Mesothelial cell of epicardium (in vitro differentiated cells): ENCODE measurements at places on chromosomes 12 and 14.
A peak's percentile ranks its signal among the peaks of the same experiment; 100 is the strongest.

DNA sequence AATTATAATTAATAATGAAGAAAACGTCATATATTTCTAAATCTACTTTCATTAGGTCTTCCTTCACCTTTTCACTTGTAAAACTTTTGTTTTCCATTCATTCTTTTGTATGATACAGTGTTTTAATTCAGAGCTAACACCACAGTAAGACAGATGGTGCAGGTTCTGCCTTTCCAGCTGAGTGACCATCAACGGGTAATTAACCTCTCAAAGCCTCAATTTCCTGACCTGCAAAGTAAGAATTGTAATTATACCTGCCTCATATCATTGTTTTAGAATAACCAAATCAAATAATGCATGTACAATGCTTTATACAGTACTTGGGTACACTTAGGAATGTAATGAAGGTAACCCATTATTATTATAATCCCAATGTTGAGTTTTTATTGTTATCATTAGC is 157.6 kb downstream of the FOXA1 start:
- no peak for DNase-seq

GRCh38 chr12:62103748-62104147 is 156.5 kb upstream of the USP15 start:
- DNase-seq: no peak

GRCh38 chr12:62191491-62192179 is 68.6 kb upstream of the USP15 start:
- DNase-seq: peak; percentile 39

- no peak for DNase-seq
Measured at GRCh38 chr12:75360920-75361319, 26.4 kb downstream of the GLIPR1L1 start.

- no peak for DNase-seq
Measured at GRCh38 chr12:75933101-75933500, 98.5 kb downstream of the PHLDA1 start.

DNA sequence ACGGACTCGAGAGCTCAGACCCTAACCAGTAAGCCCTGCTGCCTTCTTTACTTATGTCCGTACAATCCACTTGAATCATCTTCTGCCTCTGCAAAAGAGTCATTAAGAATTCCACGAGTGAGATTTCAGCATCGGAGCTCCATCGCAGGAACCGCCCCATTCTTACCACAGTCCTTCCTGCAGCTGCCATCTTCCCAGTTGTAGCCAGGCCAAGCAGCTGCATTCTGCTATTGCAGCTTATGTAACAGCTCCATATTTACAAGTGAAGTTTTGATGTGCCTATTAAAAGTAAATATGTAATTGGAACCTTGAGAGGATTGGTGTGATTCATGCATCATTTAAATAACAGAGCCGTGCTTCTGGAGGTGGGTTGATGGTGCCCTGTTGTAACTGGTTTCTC is 157.4 kb downstream of the KICS2 start:
- no peak for DNase-seq

DNA sequence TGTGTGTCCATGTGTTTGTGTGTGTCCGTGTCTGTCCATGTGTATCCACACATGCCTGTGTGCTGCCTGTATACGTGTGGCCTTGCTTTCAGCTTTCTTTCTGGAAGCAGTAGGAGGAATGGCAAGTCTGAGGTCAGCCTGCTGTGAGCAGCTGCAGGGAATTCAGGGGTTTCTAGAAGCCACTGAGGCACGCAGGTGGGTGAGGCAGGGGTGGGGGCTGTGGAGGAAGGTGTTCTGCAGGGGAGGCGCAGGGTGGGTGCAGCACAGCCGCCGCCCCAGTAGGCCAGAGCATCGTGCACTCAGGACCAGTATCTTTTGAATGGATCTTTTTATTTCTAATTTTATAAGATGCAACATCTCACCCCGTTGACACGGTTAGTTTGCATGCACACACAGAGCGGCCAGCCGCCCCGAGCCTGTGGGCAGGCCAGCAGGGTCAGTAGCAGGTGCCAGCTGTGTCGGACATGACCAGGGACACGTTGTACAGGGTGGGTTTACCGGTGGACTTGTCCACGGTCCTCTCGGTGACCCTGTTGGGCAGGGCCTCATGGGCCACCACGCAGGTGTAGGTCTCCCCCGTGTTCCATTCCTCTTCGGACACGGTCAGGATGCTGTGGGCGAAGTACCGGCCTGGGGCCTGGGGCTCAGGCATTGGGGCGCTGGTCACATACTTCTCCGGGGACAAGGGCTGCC is 327.7 kb downstream of the TMEM121 start:
- DNase-seq: peak; percentile 20

DNA sequence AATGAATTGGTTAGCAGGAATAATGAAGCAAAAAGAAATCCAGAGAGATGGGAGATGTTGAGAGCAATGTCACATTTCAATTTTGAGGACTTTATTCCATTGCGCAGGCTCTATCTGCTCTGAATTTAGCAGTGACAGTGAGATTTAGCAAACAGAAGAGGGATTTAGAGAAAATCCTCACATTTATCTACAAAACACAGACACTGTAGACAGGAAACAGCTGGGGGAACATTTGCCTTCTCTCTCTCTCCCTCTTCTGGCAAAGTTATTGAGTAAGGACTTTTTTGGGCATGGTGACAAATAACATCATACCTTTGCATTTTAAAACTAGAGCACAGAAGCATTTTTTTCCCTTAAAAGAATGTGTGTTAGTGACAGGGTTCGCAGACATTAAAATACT is at the start of gene IGF1:
Gene IGF1, minus strand, starts transcription at position 158 of the 400 bp plus-strand sequence. CDS start 182 bp downstream, outside the sequence.
- DNase-seq: no peak

DNA sequence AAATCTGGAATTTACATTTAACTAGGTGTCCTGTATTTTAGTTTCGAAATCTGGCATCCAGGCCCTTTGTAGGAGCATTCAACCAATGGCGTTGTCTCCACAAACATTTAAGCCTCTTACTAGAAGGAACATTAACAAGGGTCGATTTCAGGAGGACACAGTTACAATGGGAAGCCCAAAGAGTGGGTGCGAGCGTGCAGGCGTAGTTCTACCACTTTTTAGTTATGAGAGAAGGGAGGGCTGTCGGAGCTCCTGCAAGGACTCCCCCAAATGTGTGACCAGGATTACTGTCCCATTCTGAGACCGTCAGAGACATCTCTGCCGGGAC is 365 bp upstream of the ABHD4 start:
- no peak for DNase-seq

- DNase-seq: no peak
Measured at GRCh38 chr12:113769305-113769704, 196.8 kb downstream of the RBM19 start.

DNA sequence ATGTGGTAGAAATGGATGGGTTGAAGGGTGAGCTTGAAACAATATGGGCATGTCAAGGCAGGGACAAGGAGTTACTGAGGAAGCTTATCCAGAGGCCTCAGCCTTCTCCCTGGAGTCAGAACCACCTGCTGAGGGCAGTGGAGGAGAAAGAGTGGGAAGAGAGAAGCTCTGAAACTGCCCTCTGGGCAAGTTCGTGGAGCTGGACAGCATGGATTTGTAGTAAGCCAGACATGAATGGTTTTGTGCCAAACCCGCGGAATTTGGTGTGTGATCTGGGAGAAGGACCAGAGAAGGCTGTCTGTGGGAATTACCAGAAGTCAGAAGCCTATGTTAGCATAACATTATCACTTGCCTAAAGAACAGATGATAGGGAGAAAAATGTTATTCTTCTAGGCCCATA is 164.8 kb downstream of the SLC41A2 start:
- no peak for DNase-seq

GRCh38 chr12:113221997-113222729 is 899 bp downstream of the TPCN1 start:
- DNase-seq: no peak

- no peak for DNase-seq
Measured at GRCh38 chr12:132228476-132229192, 84.4 kb downstream of the NOC4L start.

DNA sequence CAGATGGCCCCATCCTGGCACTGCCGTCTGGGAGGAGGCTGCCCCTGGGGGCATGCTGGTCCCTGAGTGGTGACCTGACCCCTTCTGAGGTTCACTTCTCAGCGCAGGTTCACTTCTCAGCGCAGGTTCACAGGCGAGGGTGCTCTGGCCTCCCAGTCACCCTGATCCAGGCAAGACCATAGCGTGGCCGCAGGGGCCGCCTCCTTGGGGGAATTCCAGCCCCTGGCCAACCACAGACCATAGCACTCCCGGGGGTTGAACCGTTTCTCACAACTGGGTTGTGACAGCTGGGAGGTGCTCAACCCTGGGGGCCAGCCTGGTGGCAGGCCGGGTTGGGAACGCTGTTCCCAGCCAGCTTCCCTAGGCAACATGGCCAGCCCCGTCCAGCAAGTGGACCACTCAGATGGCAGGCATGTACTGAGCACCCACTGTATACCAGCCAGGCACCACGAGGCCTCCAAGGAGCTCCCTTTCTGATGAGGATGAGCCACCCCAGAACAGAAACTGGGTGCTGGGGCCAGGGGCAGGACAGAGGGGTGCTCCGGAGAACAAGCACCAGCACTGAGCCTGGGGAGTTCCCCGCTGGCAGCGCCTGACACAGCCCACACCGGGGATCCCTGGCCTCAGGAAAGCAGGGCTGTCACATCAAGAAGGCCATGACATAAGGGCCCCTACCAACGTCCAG is 28.3 kb upstream of the ZFP36L1 start:
- DNase-seq: no peak

DNA sequence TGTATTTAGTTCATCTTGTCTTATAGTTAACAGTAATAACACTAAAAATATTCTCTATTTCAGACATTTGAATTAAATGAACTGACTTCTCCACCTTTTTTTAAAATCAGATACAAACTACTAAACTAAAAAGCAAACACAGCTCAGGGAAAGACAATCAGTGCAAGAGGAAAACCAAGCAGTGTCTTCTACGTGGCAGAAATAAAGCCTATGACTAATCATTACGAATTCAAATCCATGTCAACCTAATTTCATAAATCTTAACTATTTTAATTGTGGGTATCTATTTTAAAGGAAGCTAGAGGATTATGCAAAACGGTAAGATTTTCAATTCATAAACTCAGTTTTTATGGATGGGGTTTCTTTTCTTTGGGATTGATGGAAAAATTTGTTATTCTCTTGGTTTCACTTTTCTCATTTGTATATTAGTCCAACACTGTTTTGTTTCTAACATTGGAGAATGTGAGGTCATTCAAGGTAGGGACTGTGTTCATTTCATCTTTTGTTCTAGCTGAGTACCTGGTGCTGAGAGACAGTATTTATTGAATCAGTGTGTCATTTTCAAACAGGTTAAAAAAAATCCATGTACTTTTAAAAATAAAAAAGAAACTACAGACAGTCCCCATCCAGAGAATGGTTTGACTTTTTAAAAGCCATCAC is 12.8 kb upstream of the PALS1 start:
- DNase-seq: no peak

DNA sequence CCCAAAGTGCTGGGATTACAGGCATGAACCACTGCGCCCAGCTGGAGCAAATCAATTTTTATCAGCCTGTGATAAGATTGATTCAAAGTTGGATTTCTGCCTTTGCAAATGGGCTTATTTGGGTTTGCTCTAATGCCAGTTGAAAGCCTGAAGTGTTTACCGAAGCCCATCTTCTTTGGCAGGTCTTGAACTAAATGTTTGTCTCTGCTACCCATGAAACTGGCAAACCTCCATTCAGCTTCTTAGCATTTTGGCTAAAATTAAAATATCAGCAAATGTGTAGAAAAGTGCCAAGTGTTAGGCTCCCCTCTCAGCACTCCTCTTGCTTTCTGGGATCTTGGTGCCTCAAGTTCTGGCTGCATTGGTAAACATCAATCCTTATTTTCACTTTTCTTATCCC is 61.5 kb downstream of the MGAT4C start:
- DNase-seq: no peak

DNA sequence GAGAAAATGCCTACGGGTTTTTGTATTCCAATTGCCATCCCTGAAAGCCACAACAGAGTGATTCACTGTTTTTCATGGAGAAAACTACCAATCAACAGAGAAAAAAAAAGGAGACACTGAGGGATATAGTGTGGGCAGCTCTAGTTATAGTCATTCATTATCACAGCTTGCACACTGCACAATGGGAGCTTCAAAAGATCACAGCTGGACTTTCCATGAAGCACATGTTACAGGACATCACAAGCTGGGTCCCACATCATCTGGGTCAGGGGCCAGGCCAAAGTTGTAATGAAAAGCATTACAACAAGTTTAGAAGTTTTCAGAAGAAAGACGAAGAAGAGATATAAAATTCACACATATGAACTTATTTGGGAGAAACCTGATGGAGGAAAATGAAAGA is 41.5 kb downstream of the RERG start:
- no peak for DNase-seq

DNA sequence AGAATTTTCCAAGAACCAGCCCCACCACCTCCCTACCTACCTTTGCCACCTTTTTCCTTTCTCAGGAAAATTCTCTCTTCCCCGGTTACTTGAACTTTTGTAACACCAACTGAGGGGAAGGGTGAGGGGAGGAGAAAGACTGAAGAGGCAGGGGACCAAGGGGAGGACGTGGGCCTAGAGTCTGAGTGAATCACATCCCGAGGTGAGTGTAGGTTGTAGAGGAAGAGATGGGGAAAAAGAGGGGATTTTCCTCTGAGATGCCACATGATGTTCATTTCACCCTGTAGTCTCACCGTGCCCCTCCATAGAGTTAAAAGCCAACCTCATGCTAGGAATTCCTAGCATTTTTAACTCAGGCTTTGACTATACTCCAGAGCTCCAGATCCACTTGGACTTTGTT is 311.8 kb downstream of the RPAP3 start:
- DNase-seq: no peak

DNA sequence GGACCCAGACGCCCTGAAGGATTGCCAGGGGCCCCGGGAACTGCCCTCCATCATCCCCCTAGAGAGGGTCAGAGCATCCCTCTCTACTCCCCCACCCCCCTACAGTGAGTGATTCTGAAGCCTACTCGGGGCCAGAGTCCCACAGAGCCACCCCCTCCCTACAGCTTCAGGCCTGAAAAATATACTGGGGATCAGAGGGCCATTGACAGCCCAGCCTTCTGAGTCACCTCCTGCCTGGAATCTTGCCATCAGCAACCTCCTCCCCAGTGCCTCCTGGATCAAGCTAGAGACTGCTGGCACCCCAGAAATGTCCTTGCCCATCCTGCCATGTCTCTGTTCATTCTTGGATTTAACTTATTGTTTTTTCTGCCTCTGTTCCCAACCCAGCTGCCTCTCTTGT is 21.7 kb upstream of the MIA2 start:
- DNase-seq: no peak

DNA sequence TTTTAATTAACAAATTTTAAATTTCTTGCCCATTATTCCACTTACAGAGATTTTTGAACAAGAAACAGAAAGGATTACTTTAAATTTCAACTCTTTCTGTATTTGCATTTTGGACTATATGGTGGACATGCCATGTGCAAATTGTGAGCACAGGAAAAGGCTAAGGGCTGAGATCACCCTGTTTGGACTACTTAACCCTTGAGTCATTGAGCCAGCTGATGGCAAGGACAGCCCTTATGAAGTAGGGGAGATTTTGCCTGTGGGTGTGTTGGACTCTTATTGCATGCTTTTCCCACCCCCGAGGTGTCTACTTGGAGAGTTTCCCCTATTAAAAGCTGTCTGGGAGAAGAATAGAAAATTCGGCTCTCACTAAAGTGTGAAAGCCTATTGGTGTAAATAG is 17.2 kb downstream of the DERA start:
- DNase-seq: no peak

- DNase-seq: no peak
Measured at GRCh38 chr12:26162905-26163304, 32.5 kb upstream of the SSPN start.
